ENCODE measurements at places on chromosomes 5 and 9. TPM values are rescaled to one million over a fixed set of nuclear protein-coding genes. Genes with fewer than 3 reads are reported as not detected.

GRCh38 chr9:127543973-127544533, 68.0 kb upstream of the STXBP1 start:
- peaks cover 7% of the 10 kb centered on the region for H3K4me1 ChIP-seq
- H3K36me3 ChIP-seq = no peaks in the 10 kb centered on the region
- no peaks in the 10 kb centered on the region for H3K27me3 ChIP-seq
- H3K4me3 ChIP-seq = no peak overlapping the region

Gene C9orf50
- not detected for total RNA-seq

GRCh38 chr5:54692631-54693030, 175.1 kb downstream of the SNX18 start:
- H3K27ac ChIP-seq = no peak overlapping the region
- H3K4me1 ChIP-seq = no peaks in the 10 kb centered on the region
- no peak overlapping the region for H3K4me3 ChIP-seq
- DNase-seq = no peak
- H3K27me3 ChIP-seq = no peaks in the 10 kb centered on the region

Gene PCDHGB6
- total RNA-seq = 2.0 TPM

Gene ERCC6L2
- total RNA-seq = 19.8 TPM

Gene NTNG2
- total RNA-seq = 0.20 TPM

GRCh38 chr9:92607088-92607487, 62.8 kb downstream of the IPPK start:
- DNase-seq = no peak
- no peak overlapping the region for H3K4me3 ChIP-seq
- H3K4me1 ChIP-seq = no peaks in the 10 kb centered on the region
- peaks cover 15% of the 10 kb centered on the region for H3K36me3 ChIP-seq
- no peak overlapping the region for H3K27ac ChIP-seq

Gene PCSK1
- total RNA-seq = 0.11 TPM

GRCh38 chr9:25377039-25377438, 301.2 kb downstream of the TUSC1 start:
- DNase-seq = no peak
- no peaks in the 10 kb centered on the region for H3K4me1 ChIP-seq
- no peaks in the 10 kb centered on the region for H3K36me3 ChIP-seq
- no peaks in the 10 kb centered on the region for H3K27me3 ChIP-seq
- H3K4me3 ChIP-seq = no peak overlapping the region

Gene ZNF879
- total RNA-seq = 3.0 TPM

DNA sequence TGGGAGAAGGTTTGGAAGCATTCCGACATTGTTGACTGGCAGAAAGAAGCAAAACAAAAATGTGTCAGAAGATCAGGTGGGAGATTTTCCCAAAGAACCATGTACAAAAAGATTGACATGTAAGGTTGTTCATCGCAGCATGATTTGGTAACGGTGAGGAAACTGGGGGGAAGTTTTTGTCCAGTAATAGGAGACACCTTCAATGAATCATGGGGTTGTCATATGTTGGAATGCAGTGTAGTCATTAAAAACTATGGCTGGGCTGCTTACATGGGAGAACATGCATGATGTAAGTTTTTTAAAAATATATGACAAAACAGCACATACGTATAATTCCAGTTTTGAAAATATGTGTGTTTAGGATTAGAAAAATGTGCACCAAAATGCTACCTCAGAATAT, 50.5 kb downstream of the HSD17B3 start:
- no peak overlapping the region for H3K27ac ChIP-seq
- H3K4me3 ChIP-seq = no peak overlapping the region
- DNase-seq = no peak

Gene CERCAM
- total RNA-seq = 2.2 TPM

GRCh38 chr5:173315495-173316338, 12.5 kb downstream of the STC2 start:
- no peaks in the 10 kb centered on the region for H3K27me3 ChIP-seq
- peak overlapping the region; percentile 6 for H3K27ac ChIP-seq
- peaks cover 4% of the 10 kb centered on the region for H3K4me1 ChIP-seq
- DNase-seq = no peak
- peaks cover 4% of the 10 kb centered on the region for H3K36me3 ChIP-seq

GRCh38 chr5:85049020-85049419, 664.3 kb upstream of the EDIL3 start:
- no peaks in the 10 kb centered on the region for H3K4me1 ChIP-seq
- no peaks in the 10 kb centered on the region for H3K27me3 ChIP-seq
- H3K36me3 ChIP-seq = no peaks in the 10 kb centered on the region
- no peak overlapping the region for H3K27ac ChIP-seq
- H3K4me3 ChIP-seq = no peak overlapping the region
- DNase-seq = no peak
